ENCODE measurements at places on chromosomes 4 and X.

DNA sequence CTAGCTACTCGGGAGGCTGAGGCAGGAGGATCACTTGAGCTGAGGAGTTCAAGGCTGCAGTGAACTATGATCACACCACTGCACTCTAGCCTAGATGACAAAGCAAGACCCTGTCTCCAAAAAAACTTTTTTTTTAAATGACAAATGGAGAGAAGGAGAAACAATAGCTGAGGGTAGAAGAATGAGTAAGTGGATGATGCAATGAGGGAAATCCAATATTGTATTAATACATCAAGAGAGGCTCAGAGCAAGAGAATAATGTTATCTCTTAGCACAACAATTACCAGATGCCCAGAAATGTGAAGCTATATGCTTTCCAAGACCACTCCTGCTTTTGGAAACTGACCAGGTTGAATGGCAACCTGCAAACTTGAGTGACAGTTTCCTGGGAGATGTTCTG lies 19.9 kb upstream of the GPR173 start:
- DNase-seq, result no peak

DNA sequence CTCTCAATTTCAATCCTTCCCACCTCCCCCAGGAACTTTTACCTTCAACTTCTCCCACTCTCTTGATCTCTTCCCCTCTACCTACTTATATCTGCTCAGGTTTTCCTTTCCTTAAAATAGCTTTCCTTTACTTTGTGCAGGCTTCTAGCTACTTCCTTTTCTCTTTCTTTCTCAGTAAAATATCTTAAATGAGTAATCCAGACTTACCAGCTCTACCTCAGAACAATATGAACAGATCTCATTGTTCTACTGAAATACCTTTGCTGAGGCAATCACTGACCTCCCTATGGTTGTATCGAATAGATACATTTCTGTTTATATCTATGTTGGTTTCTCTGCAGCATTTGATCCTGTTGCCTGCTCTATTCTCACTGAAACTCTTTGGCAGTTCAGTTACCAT lies 86.7 kb upstream of the WDR44 start:
- no peak for DNase-seq

GRCh38 chr4:68717999-68718398 lies 47.5 kb upstream of the UGT2B15 start:
- no peak for DNase-seq

GRCh38 chr4:11954093-11954492 lies 525.4 kb upstream of the HS3ST1 start:
- DNase-seq, result no peak

DNA sequence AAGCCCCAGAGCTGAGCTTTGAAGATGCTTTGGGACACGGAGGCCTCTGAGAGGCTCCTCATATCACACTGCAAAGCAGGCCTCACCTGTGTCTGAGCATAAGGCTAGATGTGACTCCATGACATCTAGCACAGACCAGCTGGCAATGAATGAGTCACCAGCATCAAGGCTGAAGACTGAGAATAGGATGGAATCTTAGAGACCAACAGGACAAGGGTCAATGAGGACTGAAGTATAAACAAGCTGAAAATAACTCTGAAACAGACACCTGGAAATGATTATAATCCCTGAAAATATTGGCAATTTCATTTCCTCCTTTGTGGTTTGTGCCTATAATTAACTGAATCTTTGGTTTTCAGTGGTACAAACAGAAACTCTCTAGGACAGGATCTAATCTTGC lies 87.1 kb upstream of the PRPS1 start:
- DNase-seq, result no peak

Measured in stimulated activated CD4-positive, alpha-beta T cell treated with anti-CD3 and anti-CD28 coated beads, Interleukin-15, amount 100 ng/mL, for 24 hours (primary cell).